ENCODE measurements at places on chromosomes 12 and 14. TPM values are rescaled to one million over a fixed set of nuclear protein-coding genes. Genes with fewer than 3 reads are reported as not detected.
A peak's percentile ranks its signal among the peaks of the same experiment; 100 is the strongest.

The TTC9 gene
- total RNA-seq = 16.6 TPM

The MEG3 gene
- total RNA-seq = not detected

DNA sequence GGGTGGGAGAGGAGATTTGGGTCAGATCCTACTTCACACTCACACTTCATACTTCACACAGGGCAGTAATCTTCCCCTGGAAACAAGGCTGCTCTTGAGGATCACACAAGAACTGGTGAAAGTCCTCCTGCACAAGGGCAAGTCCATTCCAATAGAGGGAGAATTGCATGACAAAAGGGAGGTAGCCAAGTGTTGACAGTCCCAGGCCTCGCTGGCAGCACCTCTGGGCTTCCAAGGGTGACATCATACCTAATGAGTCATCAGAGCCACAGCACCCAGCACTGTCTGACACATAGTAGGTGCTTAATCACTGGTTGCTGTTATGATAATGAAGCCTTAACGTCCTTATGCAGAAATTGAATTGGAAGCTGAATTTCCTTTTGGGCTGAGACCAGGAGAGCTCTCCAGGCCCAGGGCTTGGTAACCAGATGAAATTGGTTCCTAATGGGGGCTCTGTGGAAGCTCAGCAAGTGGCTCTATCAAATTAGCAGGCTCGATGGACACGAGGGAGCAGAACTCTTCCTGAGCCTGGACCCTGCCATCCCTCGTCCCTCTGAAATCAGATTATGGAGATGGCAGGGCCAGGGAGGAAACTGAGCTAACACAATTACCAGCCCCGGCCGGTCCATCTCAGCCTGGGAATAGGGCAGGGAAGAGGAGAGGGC, 58.8 kb upstream of the ACTN1 start:
- DNase-seq = no peak

The PXMP2 gene
- 29.2 TPM for total RNA-seq

DNA sequence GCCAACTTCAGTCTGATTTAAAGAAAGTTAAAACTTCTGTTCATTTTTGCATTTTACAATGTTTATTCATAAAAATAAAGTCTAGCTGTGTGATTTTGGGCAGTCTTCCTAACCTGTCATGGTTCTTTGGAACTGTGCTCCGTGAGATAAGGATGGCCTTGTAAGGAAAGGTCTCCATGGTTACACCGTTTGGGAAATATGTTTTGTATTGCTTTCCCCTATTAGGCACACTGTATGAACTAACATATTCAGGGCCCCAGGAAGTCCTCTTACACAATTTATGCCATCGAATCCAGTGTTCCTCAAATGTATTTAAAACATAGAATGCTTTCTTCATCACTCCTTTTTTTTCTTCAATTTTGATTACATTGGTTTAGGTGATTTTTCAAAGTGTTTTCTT, 54.5 kb downstream of the APAF1 start:
- DNase-seq = no peak

- no peak for DNase-seq
Measured at GRCh38 chr14:58119381-58119780, 32.6 kb downstream of the ARMH4 start.

The PIANP gene
- total RNA-seq = 0.75 TPM

The FOXN3 gene
- total RNA-seq = 101 TPM

GRCh38 chr14:76434220-76434619, 58.3 kb downstream of the ESRRB start:
- DNase-seq = no peak

GRCh38 chr12:42486407-42486806, 103.1 kb downstream of the PRICKLE1 start:
- DNase-seq = no peak

GRCh38 chr12:10190558-10191388, 11.9 kb downstream of the TMEM52B start:
- peak; percentile 41 for DNase-seq

DNA sequence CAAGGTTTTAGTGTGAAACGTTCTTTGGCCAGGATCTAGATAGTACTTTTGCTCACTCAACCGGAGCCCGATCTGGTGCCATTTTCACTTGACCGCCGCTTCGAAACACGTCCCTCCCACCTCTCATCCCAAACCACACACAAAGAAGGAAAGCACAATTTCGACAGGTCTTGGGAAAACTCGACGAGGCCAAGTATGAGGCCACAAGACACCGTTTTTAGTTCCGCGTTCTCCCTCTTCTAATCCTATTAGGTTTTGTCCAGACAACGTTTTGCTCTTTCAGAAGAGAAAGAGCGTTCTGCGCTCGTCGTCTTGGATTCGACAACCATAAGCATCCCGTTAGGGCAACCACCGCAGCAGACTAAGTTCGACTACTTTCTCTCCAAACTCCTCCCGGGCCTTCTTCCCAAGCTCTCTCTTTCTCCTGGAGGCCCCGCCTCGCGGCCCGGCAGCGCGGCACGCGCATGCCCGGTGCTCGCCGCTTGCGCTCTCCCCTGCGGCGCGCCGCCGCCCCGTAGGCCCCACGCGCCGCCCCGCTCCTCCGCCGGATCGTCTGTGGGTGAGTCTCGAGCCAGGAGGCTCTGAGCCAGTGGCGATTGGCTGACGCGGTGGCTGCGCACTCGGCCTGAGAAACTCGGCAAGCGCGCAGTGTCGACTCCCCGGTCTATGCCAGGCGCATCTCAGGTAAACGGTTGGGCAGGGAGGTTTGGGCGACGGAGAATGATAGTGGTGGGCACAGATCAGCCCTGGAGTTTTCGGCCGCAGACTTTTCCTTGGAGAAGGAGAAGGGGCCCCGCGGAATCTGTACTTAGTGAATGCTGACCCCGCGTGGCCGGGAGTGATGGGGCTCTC, at the start of gene MIPOL1:
MIPOL1 (plus strand) TSS at position 517 of the 852 bp plus-strand sequence. CDS start 49,952 bp downstream, outside the sequence.
- peak; percentile 37 for DNase-seq

DNA sequence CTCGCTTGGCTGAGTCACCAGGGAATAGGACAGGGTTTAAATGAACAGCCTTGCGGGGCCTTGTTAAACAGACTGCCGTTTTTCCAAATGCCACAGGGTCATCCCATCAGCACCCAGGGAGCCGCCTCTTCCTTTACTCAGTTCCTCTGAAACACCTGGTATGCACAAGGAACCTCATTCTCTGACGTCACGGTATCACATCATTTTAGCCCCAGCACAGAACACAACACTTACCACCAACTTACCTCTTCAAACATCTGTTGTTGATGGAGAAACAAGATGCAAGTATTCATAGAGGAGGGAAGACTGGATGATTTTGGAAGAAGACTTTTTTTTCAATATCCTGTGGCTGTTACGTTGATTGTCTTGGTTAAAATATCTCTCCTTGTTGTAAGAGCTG, 535.3 kb upstream of the TMEM132C start:
- DNase-seq = no peak

DNA sequence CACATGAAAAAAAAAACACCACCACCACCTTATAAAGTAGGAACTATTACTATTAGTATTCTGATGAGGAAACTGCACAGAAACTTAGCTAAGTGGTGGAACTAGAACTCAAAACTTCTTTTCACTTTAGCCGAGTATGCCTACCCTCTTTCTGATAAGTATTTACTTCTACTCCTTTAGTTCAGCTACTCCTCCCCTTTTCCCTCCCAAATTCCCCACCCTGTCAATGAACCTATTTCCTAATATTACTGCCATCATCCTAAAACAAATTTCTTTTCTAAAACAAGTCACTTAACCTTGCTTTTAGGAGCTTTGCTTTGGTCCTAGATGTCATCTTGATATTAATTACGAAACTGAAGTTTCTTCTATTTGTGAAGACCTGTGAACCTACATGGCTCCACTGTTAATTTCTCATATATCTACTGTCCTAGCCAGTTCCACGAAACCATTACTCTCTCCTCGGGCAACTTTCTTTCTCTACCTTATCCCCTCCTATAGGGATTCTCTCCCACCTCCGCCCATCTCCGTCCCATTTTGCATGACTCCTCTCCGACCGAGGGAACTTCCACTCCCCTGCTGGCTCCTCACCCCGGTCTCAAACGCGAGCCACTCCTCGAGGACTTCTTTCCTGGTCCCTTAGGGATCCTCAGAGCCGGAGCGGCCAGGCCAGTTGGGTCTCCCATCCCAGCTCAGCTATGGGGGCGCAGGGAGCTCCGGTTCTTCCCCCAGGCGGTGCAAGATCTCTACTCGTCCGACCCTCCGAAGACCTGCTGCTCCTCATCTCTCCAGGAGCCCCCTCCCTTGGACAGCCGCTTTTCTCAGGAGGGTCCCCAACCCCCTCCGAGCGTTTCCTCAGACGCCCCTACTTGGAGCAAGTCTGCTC, 1.1 kb downstream of the NUMB start:
- DNase-seq = peak; percentile 46

GRCh38 chr12:53004178-53004577, 2.1 kb upstream of the EIF4B start:
- DNase-seq = no peak

- DNase-seq = peak; percentile 19
Measured at GRCh38 chr12:109741286-109741969, 27.8 kb downstream of the FAM222A start.
